ENCODE measurements at places on chromosomes 16 and 17.

DNA sequence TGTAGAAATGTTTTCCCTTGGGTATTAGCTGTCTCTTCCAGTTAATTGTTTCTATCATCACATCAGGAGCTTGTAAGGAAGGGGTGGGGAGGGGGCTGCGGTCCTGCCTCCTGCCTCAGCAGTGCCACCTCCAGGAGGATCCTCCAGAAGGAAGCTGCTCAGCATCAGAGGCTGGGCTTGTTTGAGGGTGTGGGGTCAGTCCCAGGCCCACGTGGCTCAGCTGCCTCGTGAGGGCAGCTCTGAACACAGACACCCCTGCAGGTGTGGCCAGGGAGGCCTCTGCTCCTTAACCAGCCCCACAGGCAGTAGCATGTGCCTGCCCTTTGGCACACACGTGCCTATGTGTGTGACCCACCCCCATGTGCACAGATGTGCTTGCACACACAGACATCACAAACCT lies 46.3 kb downstream of the MRM1 start:
- DNase-seq: no peak

DNA sequence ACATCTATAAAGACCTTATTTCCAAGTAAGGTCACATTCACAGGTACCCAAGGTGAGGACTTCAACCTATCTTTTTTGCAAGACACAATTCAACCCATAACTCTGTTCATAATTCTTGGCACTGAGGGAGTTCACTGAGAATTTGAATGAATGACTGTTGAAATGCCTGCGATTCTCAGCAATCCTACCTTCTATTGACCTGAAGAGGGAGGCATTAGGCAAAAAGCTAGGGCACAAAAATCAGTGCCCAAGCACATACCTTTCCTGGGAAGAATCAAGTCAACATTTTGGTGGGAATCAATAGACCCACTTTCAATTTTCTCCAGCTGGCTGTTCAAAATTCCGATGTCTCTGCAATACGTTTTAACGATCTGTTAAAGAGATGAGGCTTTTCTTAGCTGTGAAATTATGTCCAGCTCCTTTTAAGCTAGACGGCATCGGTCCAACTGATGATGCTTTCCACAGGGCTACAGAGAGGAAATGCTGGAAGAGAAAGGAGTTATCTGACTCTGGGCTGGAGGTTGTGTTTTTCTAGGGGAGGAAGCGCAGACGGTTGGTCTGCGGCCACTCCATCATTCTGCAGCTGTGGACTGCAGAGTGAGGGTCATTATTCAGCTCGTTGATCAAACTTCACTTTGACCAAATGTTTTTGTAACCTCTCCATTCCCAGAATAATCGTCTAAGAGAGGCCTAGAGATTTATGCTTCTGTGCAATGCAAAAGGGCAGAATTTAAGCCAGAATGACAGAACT lies 25.2 kb downstream of the BCO1 start:
- no peak for DNase-seq

DNA sequence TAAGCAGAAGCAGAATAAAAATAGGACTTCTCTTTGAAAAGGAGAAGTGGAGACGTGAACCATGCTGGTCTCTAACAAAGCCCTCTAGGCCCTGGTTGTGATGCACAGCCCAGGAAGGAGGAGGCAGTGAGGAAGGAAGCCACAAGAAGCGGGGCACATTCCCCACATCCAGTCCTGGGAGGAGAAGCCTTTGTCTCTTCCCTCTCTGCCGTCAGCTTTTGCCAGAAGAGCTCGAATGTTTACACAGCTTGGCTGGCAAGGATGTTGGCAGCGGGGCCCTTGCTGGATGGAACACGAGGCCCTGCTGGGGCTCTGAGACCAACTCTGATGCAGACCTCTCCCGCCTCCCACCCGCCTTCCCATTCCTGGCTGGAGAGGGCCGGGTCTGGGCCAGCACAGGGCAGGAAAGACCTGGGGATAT lies 91.3 kb downstream of the MAF start:
- DNase-seq: no peak

DNA sequence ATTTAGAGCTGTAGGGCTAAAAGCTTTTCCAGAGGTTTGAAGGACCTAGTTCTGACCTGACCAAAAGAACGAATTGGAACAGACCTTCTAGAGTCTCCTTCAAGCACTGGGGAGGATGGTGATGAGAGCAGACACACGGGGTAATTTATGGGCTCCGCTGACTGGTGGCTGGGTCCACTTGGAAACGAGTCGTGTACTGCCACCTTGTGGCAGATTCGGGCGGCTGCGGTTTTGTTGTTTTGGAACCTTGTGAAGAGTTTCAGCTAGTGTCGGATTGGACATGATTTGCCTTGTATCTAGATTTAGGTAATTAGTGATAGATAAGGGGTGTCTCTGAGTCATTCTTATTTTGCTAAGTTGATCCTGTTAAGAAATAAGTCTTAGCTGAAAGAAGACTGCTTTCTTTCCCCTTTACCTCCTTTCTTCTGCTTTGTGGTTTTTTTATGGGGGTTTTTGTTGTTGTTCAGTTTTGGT lies 98.9 kb downstream of the AATF start:
- peak; percentile 65 for DNase-seq

- DNase-seq: no peak
These were observed 273.6 kb downstream of the GRIN2A start for GRCh38 chr16:9908613-9909012.

DNA sequence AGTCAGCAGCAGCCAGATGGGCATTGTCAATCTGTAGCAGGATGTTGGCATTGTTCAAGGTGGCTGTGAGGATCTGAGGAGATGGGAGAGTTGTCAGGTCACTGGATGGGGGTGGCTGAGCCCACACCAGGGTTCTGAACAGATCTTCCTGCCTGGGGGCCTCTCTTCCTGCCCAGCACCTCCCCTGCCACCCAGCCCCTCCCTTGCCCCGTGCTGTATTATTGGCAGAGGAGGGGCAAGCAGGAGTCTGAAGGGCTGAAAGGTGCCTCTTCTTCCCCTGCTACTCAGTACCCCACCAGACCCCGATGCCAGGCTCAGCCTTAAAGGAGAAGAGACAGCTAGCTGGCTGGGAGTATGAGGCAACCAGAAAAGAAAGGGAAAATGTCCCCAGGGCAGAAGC lies 93.0 kb downstream of the GOSR1 start:
- DNase-seq: no peak

DNA sequence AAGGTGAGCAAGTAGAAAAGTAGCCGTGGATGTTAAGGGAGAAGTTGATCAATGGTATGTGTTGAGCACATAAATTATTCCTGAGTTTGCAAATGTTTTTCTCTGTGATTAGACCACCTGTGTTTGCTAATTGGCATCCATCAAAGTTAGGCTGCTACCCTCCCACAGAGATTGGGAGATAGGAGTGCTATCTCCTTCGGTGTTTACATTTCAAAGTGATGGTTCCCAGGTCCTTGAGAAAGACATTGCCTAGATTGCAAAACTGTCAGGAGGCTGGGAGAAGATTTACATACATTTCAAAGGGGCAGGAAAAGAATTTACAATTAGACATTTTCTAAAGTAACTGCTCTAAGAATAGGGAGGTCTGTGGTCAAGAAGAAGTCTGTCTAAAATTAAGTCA lies 54.3 kb upstream of the CNTNAP4 start:
- no peak for DNase-seq

DNA sequence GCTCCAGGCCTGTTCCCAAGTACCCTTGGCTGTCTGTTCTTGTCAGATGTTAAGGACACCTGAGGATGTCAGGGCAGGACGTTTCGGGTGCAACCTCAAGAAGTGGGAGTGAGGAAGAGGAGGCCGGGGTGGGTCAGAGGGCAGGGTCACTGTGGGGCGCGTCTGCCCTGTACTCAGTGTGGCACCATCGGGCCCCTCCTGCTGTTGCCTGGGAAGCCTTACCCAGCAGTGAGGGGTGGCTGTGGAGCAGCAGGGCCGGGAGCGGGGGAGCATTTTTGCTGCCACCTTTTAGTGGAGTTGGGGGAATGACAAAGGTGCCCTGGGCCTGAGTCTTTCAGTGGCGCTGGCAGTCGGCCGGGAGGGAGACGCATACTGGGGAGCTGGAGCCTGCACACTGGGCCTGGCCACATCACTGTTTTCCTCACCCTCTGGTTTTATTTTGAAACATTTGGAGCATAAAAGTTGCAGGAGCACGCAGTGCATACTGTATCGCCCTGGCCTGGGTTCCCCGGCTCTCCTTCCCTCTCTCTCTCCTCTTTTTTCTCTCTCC lies 11.1 kb upstream of the FLYWCH1 start:
- no peak for DNase-seq

DNA sequence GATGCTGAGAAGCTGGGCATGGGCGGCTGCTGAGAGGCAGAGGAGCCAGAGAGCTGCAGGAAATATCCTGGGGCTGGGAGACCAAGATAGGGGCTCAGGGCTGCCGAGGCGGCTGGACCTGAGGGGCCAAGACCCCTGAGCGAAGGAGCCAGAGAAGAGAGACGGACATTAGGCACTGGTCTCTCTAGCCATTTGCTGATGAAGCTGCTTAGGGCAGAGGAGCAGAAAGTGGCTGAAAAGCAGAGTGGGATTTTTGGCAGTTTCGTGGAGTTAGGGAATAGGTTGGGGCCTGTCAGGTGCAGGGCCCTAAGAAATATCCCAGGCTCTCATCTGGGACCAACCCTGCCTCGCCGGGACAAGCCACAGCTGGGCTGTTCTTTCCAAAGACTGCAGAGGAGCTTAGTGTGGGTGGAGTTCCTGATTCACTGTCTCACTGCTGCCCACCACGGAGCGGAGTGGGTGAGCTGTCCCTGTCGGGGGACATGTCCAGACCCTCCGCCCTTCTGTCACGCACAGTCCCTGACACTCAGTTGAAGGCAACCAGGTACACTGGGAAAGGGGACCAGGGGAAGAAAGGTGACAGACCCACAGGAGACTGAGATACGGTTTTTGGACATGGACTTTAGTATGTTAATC lies 11.3 kb upstream of the DNASE1 start:
- DNase-seq: no peak

DNA sequence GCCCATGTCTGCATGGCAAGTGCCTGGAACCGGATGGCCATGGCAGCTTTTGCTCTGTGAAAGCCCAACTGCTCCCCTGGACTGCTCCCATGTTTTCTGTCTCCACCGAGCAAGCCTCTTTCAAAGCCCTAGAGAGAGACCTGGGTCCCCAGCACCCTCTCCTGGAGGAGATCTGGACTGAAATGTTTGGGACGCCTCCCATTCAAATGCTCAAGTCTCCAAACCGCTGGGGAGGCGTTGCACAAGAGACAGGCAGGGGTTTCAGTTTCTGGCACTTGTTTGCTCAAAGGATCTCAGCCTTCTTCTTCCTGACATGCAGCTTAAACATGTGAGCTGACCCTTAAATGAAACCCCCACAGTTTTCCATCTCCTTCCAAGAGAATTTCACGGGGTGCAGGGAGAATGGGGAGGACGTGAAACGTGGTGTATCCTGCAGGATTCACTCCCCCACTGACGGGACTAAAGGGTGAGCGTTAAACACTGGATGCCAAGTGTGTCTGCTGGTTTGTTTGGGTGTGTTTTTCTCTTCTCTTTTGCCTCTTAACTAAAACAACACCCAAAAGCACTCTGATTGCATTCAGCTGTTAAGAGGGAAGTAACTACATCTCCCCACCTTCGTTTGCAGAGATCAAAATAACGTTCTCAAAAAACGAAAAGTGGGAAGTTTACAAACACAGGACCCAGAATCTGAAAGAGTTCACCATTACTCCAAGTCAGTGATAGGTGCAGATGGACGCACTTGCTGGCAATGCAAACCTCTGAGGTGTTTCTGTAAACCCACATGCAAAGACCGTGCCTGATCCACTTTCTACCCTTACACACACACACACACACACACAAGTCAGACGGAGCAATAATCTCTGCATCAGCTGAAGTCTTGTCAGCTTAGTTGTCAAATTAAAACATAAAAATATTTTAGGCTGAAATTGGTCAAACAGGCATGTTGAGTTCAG lies 256.9 kb downstream of the C16orf95 start:
- DNase-seq: no peak

GRCh38 chr17:28996554-28997096 lies 9.2 kb downstream of the SEZ6 start:
- no peak for DNase-seq

- DNase-seq: no peak
These were observed 88.2 kb downstream of the SPECC1 start for GRCh38 chr17:20097330-20097729.

DNA sequence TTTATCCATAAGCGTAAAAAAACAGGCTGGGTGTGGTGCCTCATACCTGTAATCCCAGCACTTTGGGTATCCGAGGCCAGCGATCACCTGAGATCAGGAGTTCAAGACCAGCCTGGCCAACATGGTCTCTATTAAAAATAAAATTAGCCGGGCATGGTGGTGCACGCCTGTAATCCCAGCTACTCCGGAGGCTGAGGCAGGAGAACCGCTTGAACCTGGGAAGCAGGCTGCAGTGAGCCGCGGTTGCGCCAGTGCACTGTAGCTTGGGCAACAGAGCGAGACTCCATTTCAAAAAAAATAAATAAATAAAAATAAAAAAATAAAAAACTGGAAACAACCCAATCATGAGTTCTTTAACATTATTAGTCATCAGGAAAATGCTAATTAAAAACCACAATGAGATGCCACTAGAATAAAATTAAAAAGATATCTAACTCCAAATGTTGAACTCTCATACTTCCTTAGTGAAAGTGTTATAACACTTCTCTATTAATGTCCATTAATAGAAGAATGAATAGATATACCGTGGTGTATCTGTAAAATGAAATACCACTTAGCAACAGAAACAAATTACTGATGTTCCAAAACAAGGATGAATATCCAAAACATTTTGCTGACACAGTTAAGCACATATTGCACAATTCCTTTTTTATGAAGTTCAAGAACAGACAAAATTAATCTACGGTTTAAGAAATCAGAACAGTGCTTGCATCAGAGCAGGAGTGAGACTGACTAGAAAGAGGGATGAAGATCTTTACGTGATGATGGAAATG lies 13.1 kb downstream of the MPHOSPH6 start:
- DNase-seq: no peak

DNA sequence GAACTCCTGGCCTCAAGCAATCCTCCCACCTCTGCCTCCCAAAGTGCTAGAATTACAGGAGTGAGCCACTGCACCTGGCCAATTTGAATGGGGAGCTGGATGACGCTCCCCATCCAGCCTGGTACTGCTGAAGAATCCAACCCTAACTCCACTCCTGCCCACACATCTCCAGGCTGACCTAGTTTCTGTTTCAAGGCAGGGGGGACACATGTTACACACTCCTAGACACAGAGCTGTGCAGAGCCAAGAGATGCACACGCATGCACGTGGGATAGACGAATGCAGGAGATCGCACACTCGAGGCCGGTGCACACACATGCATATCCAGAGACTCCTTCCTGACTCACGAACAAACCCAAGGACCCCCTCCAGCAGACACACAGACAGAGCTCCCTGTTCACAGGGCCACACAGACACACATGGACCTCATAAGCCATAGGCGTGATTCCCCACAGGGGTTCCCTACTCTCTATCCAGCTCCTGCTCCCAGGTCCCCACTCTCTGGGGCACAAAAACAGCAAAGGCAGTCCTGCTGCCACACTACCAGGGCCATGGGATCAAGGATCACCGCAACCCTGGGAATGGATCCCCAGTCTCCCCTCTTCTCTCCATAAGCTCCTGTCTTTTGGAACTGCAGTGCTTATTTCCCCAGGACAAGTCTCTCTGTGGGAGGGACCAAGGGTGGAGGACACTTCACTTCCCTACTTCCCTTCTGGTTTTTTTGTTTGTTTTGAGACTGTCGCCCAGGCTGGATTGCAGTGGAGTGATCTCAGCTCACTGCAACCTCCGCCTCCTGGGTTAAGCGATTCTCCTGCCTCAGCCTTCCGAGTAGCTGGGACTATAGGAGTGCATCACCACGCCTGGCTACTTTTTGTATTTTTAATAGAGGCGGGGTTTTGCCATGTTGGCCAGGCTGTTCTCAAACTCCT lies 14.4 kb downstream of the EPOP start:
- DNase-seq: no peak

- no peak for DNase-seq
These were observed 22.5 kb upstream of the LYRM9 start for GRCh38 chr17:27915709-27916108.

- no peak for DNase-seq
These were observed 1.4 kb downstream of the ALDOC start for GRCh38 chr17:28575126-28575795.
